Breast epithelium (tissue), 4 donors: ENCODE measurements at places on chromosomes 13 and 19. TPM values are rescaled to one million over a fixed set of nuclear protein-coding genes. Genes with fewer than 3 reads are reported as not detected.

DNA sequence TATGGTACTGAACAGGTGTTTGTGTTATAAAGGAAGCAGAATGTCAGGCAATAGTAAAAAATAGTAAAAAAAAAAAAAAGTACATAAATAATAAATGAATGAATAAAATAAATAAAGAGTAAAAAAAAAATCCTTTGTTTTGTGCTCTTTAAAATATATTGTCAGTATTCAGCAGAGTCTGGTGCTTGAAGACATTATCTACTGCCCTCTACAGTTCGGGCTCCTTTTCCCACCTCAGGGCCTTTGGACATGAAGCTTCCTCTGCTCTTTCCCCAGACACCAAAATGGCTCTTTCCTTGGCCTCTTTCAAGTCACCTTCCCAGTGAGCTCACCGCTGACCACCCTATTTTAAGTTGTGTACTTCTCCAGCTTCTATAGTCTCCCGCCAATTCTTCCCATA, 137.5 kb downstream of the TNFRSF19 start:
- no peak for DNase-seq

DNA sequence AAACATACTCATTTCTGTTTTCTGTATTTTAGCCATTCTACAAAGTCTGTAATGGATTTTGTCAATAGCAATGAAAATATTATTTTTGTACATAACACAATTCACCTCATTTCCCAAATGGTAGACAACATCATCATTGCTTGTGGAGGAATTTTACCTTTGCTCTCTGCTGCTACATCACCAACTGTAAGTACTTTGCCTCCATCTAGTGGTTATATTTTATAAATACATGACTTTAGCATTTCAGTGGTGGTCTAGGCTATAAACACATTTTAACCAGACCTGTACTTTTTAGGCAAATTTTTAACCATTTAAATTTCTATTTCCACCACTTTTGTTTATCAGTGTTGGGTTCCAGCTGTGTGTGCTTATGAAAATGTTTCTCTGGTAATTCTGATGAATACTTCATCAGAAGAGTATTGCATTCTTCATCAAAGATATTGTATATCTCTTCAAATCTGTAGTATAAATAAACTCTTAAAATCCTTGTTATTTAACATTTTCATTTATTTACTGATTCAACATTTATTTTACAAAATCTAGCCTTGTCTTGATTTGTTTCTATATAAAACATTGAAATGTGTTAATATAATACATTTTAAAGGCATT, 222.4 kb downstream of the NBEA start:
- DNase-seq: no peak

DNA sequence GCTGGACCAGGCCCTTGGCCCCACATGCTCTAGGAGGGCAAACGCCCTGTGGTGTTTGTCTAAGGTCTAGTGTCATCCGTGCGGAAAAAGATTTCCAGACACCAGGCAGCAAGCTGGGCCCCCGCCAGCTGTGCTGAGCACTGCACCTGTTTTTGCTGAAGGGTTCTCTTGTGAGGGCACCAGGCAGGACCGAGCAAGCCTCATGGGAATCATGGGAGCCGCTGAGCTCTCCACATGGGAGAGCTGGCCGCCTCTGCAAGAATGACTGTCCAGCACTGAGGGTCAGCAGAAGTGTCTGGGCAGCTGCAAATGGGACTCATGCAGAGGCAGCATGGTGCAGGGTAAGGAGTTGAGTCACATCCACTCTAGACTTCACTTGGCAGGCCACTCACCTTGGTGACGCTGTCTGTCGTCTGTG, 12.0 kb downstream of the B3GNT8 start:
- DNase-seq: no peak

- DNase-seq: no peak
Observed at GRCh38 chr13:50713523-50714248, 129.8 kb downstream of the DLEU7 start.

The PRR20B gene
- not detected for total RNA-seq

- no peak for DNase-seq
Observed at GRCh38 chr19:44848812-44849447, 2.8 kb downstream of the NECTIN2 start.
